ENCODE measurements at places on chromosomes 6 and 20. TPM values are rescaled to one million over a fixed set of nuclear protein-coding genes. Genes with fewer than 3 reads are reported as not detected.
A peak's percentile ranks its signal among the peaks of the same experiment; 100 is the strongest.

The DUSP22 gene
- 15.7 TPM for total RNA-seq

The TNNC2 gene
- total RNA-seq, result not detected

The TGM2 gene
- total RNA-seq, result 0.15 TPM

The RTEL1 gene
- 6.4 TPM for total RNA-seq

The TOMM6 gene
- 229 TPM for total RNA-seq

The BTNL2 gene
- total RNA-seq, result not detected

The PXDC1 gene
- not detected for total RNA-seq

The TULP1 gene
- not detected for total RNA-seq

The DHX16 gene
- 26.5 TPM for total RNA-seq

The PDE10A gene
- not detected for total RNA-seq

The SLC32A1 gene
- not detected for total RNA-seq

The LY6G6D gene
- not detected for total RNA-seq

The BPIFB4 gene
- not detected for total RNA-seq

The COL21A1 gene
- total RNA-seq, result not detected

The BPIFA1 gene
- total RNA-seq, result not detected

DNA sequence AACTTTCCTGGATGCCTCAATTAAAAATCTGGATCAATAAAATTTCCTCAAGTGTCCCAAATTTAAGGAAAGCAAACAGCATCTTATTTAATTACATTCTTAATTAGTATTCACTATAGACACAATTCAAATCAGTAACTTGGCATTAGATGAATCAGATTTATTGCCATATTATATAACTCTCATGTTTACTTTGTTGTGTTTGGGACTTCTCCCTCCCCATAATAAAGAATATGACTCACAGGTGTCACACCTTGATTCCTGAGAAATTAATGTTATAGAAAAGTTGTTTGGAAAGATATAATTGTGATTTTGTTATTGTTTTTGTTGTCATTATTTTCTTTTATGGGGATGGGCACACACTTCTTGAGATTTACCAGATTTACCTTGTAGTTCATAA is 18.4 kb downstream of the EYA4 start:
- DNase-seq, result no peak

GRCh38 chr6:114033606-114034005 is 62.7 kb upstream of the HDAC2 start:
- no peak for DNase-seq

DNA sequence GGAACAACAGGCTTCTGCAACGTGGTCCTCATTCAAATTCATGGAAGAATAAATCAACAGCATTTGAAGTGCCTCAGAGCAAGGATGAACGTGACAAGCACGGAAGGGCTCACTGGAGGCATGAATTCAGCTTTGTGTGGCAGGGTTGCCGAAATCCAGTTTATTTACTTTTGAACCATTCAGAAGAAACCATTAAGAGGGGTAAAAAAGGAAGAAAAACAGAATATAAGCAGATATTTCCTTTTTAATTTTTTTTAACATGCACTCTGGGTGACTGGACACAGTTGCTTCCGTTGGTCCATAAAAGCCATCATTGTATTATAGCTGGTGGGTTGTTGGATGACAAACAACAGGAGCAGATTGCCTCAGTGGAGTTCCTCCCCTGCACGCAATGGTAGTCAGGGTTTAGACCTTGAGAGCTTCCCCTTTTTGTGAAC is 17.3 kb upstream of the SNRPB2 start:
- no peak for DNase-seq

- no peak for DNase-seq
Measured at GRCh38 chr6:13461307-13461706, 26.1 kb downstream of the GFOD1 start.

DNA sequence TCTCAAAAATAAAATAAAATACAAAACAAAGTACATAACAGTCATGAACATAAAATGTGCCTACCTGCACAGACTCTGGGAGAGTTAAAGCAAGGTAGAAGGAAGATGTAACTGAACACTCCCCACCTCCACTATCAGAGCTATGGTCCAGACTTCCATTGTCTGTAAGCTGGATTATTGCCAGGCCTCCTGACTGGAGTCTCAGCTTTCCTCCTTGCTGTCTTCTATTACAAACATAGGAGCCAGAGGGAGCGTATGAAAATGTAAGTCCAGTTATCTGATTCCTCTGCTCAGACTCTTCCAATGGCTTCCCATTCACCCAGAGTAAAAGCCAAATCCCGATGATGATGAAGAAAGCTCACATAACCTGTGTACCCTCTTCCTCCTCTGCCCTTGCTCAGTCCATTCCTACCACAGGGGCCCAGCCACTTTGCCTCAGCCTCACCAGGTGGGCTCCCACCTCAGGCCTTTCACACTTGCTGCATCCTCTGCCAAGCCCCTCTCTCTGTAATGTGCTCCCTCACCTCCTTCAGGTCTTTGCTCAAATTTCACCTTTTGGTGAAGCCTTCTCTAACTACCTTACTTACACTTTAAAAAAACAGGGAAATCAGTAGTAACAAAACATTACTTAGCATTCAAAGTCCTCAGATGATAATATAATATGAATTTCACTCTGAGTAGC is 194.1 kb downstream of the RIMS1 start:
- no peak for DNase-seq

GRCh38 chr6:11207199-11207968 is 25.1 kb downstream of the NEDD9 start:
- DNase-seq, result no peak

- DNase-seq, result no peak
Measured at GRCh38 chr6:111926731-111927302, 53.6 kb upstream of the FYN start.

GRCh38 chr6:34580707-34581560 is 24.8 kb upstream of the SPDEF start:
- DNase-seq, result no peak

DNA sequence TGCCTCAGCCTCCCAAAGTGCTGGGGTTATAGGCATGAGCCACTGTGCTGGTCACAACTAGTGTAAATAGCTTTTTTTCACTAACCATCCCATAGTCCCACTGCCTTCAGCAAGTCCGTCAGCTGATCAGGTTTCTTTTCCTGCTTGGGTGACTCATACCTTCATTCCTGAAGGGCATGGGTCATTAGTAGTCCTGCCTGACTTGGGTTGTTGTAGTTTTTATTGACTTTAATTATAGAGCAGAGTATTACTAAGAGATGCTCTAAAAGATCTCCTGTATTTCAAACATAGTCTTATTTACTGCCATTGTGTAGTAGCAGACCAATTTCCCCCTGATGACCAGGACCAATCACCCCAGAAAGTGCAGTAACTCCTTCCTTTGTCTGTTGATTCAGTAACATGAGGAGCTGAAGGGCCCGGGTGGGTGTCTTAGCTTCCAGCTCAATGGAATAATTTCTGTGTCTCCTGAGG is 25.8 kb downstream of the HLA-C start:
- DNase-seq, result no peak

DNA sequence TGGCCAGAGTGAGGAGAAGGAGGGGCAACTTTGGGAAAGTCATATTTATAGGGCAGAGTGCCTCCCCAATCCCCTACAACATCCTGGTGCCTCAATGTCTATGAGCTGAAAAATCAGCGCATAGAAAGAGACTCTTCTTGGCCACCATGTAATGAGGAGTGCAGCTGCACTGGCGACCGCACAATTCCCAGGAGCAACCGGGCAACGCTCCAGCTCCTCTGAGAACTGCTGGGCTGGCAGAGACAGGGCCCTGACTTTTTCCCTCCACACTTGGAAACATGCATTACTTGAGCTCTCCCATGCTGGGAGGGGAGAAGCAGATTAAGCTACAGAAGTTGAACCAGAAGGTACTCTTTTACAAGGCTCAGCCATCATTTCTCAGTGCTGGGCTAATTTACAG is 31.4 kb upstream of the MARCKS start:
- no peak for DNase-seq

GRCh38 chr6:37060195-37060559 is 54.7 kb downstream of the FGD2 start:
- no peak for DNase-seq

- DNase-seq, result no peak
Measured at GRCh38 chr20:51275181-51275580, 252.3 kb upstream of the KCNG1 start.

GRCh38 chr6:157410045-157410444 is 29.1 kb downstream of the ZDHHC14 start:
- no peak for DNase-seq

GRCh38 chr6:10101551-10102252 is 313.2 kb downstream of the TFAP2A start:
- no peak for DNase-seq

- DNase-seq, result no peak
Measured at GRCh38 chr6:118903138-118903537, 9.2 kb downstream of the ASF1A start.

- no peak for DNase-seq
Measured at GRCh38 chr6:17497535-17498095, 102.5 kb upstream of the FAM8A1 start.

DNA sequence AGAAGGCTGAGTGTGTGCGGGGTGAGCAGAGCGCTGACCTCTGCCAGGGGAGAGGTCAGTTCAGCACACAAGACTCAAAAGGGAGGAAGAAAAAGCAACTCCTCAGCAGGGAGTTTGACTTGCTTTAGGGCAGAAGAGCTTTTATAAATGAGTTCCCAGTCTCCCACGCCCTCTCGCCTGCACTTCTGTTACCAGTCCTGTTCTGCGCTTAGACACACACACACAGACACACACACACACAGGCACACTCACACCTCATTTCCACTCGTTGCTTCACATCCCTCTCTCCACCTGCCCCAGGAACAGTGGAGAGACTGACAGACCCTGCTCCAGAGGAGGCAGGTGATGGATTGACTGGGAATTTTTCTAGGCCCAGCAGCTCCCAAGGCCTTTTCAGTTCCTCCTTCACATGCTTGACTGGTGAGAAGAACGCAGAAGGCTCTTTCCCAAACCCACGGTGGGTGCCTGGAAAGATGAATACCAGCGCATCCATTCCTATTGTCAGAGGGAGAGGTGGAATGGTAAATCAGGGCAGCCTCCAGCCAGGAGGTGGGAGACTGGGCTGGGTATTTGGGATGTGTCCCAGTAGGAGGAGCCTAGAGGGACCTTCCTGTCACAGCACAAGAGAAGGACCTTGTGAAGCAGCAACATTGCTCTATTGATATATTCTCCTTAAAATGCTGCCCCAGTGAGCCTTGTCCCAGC is 43.7 kb downstream of the JAG1 start:
- no peak for DNase-seq

GRCh38 chr20:51450221-51450712 is 92.3 kb downstream of the NFATC2 start:
- peak; percentile 64 for DNase-seq

- peak; percentile 80 for DNase-seq
Measured at GRCh38 chr20:2473516-2473915, 2.9 kb upstream of the SNRPB start.

DNA sequence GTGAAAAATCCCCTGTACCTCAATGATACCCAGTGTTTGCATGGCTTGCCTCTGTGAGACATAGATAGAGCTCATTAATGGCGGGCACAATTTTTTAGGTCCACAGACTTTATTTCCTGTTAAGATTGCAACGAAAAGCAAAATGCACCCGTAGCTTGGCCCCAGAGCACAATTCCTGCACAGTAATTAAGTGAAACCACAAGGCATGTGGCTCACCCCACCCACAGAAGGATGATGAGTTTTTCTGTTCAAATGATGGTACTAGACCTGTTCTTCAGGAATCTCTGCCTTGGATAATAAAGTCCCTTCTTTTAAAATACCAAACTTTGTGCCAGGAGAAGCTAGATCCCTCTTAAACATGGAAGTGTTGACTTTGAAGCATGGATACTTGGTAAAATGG is 738.1 kb downstream of the QKI start:
- DNase-seq, result no peak

GRCh38 chr6:104896914-104897313 is 37.2 kb upstream of the HACE1 start:
- DNase-seq, result peak; percentile 43

GRCh38 chr6:84687431-84687830 is 77.0 kb downstream of the TBX18 start:
- no peak for DNase-seq

Data from Karpas-422 (cell line).